T-helper 9 cell (primary cell): ENCODE measurements at places on chromosomes 2 and 18.

GRCh38 chr18:31072175-31072574 lies 29.6 kb upstream of the DSC3 start:
- DNase-seq, result no peak

GRCh38 chr18:44805176-44805575 lies 124.5 kb downstream of the SETBP1 start:
- DNase-seq, result no peak

DNA sequence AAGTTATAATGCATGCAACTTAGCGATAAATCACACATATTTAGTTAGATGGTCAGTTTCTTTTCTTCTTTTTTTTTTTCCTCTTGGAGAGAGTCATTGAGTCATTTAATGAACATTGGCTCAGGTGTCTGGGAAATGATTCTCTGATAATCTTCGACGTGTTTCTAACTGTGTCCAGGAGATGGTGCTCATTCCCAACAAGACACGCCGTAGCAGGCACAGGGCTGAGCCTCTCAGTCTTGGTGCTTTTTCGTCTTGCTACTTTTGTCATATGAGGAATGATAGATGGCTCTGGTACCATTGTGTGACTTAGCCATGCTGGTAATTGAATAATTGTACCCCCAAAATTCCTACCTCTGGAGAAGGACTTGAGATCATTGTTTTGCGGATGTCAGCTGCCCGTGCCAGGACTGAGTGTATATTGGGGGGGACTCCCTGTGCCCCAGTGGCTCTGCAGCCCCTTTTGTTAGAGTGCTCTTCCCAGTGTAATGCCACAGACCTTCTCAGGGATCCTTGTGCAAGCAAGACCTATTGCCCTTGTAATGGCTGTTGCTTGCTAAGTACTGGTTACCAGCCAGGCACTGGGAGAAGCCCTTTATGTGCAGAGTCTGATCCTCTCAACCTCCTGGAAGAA lies 107.6 kb upstream of the CYRIA start:
- DNase-seq, result no peak

GRCh38 chr2:231344851-231345250 lies 50.7 kb upstream of the B3GNT7 start:
- DNase-seq, result no peak
